ENCODE measurements at places on chromosomes 3 and 15. TPM values are rescaled to one million over a fixed set of nuclear protein-coding genes. Genes with fewer than 3 reads are reported as not detected.

GRCh38 chr15:63045465-63045840 lies 2.9 kb downstream of the TPM1 start:
- H3K4me3 ChIP-seq = no peak overlapping the region
- peaks cover 31% of the 10 kb centered on the region for H3K4me1 ChIP-seq

The LARP6 gene
- total RNA-seq = not detected

DNA sequence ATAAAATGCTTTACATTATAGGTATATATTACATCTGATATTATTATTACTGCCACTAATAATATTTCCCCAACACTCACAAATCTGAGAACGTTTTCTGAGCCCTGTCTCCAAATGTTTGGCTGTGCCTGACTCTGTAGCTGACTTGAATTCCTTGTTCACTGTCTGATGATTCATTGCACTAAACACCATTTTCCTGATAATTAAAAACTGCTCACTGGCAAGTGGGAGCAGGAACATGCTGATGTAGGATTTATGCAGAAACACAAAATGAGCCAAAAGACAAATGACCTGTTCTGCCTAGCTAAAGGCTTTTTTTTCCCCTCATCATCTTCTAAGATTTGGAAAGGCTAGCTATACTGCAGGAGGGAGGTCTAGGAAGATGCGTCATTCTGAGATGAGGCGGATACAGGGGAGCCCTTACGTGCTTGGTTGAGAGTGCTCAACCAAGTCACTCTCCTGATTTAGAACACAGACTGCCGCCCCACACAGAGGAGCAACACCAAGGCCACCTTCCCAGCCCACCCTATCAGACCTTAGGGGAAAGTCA lies 380.7 kb downstream of the EPHB1 start:
- H3K36me3 ChIP-seq = no peaks in the 10 kb centered on the region
- no peaks in the 10 kb centered on the region for H3K27me3 ChIP-seq
- H3K4me1 ChIP-seq = no peaks in the 10 kb centered on the region
- DNase-seq = no peak
- H3K27ac ChIP-seq = no peak overlapping the region
- no peak overlapping the region for H3K4me3 ChIP-seq

The MKRN2OS gene
- not detected for total RNA-seq

The EDC3 gene
- total RNA-seq = 40.4 TPM

DNA sequence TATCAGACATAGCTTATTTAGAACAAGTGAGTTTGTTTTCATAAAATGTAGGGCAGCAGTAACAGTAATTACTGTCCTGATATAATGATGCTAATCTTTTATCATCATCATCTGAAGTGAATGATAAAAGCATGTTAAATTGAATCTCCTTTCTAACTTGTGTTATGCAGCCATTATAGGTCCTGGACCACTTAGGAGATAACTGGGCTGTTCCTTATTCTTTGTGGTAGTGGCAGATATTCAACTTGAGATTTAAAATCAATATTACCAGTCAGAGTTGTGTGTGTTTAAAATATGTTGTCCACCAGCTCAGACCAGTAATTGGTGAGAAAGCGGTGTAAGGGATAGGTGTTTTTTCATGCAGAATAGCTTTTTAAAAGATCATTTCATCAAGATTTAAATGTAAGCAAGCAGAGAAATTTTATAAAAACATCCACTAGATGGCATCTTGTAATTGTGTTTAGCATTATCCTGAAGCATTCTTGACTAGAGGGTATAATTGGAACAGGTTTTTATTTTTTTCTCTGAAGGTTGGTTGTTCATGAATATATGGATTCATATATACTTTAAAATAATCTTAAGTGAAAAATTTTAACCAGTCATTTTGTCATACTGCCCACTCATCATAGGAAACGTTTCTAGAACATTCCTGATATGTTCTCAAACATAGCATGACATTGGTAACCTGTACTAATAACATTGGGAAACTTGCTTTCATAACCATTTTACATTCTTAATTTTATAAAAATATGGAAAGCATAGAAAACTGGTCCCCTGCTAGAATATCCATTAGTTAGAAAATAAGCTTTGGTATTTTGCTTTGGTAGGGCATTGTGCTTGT lies 153.9 kb downstream of the BBX start:
- no peaks in the 10 kb centered on the region for H3K36me3 ChIP-seq
- H3K4me1 ChIP-seq = peaks cover 4% of the 10 kb centered on the region
- H3K27ac ChIP-seq = no peak overlapping the region
- DNase-seq = no peak
- H3K27me3 ChIP-seq = no peaks in the 10 kb centered on the region

- no peaks in the 10 kb centered on the region for H3K4me1 ChIP-seq
- H3K27ac ChIP-seq = no peak overlapping the region
- DNase-seq = no peak
- no peaks in the 10 kb centered on the region for H3K27me3 ChIP-seq
These were observed 198.9 kb downstream of the AGBL1 start for GRCh38 chr15:86278586-86278985.

The GOLIM4 gene
- 5.6 TPM for total RNA-seq

GRCh38 chr3:37695138-37695537 lies 166.5 kb upstream of the CTDSPL start:
- H3K27ac ChIP-seq = no peak overlapping the region
- DNase-seq = no peak
- H3K4me1 ChIP-seq = no peaks in the 10 kb centered on the region
- H3K27me3 ChIP-seq = peaks cover 19% of the 10 kb centered on the region
- no peak overlapping the region for H3K4me3 ChIP-seq
